ENCODE measurements at places on chromosomes 3 and 15. TPM values are rescaled to one million over a fixed set of nuclear protein-coding genes. Genes with fewer than 3 reads are reported as not detected.

ANKRD34C gene
- not detected for total RNA-seq

TERC gene
- 5.6 TPM for total RNA-seq

SLC12A1 gene
- not detected for total RNA-seq

CFAP91 gene
- total RNA-seq: 0.41 TPM

ZNF620 gene
- total RNA-seq: 7.4 TPM

ELP6 gene
- total RNA-seq: 45.5 TPM

ADGRG7 gene
- total RNA-seq: not detected

SLC9A9 gene
- total RNA-seq: 5.2 TPM

RTP1 gene
- total RNA-seq: not detected

DAZL gene
- not detected for total RNA-seq

Measured in activated T-cell treated with anti-CD3 and anti-CD28 coated beads, Interleukin-2, amount 50 U/mL, for 72 hours (primary cell).